ENCODE measurements at places on chromosomes 3 and 15.

GRCh38 chr15:42062284-42062806 lies 32.0 kb downstream of the PLA2G4D start:
- no peak for DNase-seq

DNA sequence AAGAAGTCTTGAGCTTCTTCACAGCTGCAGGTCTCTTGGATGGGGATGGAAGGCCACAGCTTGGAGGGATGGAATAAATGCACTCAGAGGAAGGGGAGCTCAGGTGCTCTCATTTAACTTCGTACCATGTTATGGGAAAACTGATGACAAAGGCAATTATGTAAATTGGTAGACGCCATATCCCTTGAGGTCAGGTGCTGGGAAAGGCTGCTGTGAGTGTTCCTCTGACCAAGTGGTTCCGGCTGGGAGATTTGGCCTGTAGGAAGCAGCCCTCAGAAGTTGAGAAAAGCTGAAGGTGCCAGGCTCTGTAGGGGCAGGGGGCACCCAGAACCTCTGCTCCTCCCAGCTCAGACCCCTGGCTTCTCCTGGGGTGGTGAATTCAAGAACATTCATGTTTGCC lies 47.1 kb downstream of the FAH start:
- no peak for DNase-seq

DNA sequence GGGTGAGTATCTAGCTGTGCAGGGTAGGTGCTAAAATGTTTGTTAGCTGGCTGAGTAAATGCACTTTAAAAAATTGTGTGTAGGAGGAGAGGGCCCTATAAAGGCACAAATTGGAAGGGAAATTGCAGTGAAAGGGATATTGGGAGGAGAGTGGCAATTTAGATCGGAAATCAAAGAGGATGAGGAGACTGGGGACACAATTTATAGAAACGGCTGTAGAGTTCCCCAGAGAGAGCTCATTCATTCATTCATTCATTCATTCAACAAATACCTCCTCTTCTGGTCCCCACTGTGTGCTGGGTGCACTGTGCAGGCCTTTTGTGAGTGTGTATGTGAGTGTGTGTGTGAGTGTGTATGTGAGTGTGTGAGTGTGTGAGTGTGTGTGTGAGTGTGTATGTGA lies 2.4 kb downstream of the DNAJA4 start:
- no peak for DNase-seq

DNA sequence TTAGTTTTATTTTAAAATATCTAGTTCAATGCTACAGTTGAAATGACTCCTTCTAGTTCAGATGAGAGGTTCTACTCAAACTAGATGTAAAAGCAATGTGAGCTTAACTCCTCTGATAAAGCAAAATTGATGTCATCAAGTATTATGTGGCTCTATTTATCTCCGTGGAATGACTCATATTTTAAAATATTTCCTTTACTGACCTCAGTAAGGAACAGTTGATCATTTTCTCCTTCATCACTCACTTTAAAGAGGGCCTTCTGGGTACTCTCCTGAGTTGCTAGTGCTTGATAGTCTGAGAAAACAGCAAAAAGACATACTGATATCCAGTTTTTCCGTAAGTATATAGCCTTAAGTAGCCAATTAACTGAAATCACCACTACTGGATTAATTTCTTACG lies 1099.3 kb downstream of the ROBO2 start:
- DNase-seq: no peak

DNA sequence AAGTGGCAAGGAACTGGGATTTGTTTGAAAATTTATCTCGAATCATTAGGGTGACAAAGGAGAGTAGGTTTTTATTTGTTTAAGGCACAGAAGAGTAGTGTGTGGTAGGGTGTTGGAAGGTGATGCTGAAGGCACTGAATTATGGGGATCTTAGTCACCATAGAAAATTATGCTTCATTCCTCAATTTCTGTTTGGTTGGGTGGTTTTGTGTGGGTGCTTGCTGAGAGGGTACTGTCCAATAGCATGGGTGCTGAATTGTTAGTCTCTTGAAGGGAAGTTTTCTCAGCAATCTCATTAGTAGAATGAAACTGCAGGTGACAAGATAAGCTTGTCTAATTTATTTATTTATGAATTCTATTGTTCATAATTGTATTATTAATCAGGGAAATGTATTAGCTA lies 610.9 kb downstream of the AGBL1 start:
- DNase-seq: no peak

GRCh38 chr3:139505829-139506386 lies 29.6 kb upstream of the RBP2 start:
- DNase-seq: no peak

DNA sequence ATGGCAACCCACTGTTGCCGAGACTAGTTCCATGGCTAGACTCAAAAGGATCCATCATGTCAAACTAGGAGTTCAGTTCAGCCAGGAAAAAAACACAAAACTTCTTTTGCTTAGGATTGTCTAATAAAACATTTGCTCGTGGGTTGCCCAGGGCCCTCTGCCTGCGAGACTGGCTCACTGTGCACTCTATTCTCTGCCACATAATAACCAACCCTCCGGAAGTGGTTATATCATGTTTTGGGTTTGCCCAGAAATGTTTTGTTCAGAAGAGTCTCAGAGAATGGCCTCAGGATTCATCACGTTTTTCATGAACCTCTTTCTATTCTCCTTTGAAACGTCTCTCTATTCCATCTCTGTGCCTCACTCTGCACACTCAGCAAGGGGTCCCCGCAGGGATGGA lies 216.1 kb downstream of the SV2B start:
- no peak for DNase-seq

DNA sequence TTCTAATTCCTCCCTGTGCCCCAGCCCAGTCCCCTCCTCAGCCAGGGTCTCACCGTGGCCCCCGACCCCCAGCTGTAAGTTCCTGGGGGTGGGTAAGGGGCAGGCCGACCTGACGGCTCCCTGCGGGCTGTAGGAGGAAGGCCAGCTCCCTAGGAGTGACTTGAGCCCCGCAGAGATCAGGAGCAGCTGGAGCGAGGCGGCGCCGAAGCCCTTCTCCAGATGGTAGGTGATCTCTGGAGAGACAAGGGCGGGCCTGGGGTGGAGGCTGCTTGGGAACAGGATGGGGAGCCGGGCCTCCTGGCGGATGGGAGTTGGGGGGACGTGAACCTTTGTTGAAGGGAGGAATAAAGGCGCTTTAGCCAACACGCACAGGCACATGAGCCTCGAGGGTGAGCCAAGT lies 4.2 kb downstream of the SLC28A1 start:
- no peak for DNase-seq

GRCh38 chr15:85030301-85030929 lies 48.8 kb downstream of the PDE8A start:
- DNase-seq: no peak
